ENCODE measurements at places on chromosomes 7 and 10. TPM values are rescaled to one million over a fixed set of nuclear protein-coding genes. Genes with fewer than 3 reads are reported as not detected.

The HMX3 gene
- total RNA-seq: 0.27 TPM

DNA sequence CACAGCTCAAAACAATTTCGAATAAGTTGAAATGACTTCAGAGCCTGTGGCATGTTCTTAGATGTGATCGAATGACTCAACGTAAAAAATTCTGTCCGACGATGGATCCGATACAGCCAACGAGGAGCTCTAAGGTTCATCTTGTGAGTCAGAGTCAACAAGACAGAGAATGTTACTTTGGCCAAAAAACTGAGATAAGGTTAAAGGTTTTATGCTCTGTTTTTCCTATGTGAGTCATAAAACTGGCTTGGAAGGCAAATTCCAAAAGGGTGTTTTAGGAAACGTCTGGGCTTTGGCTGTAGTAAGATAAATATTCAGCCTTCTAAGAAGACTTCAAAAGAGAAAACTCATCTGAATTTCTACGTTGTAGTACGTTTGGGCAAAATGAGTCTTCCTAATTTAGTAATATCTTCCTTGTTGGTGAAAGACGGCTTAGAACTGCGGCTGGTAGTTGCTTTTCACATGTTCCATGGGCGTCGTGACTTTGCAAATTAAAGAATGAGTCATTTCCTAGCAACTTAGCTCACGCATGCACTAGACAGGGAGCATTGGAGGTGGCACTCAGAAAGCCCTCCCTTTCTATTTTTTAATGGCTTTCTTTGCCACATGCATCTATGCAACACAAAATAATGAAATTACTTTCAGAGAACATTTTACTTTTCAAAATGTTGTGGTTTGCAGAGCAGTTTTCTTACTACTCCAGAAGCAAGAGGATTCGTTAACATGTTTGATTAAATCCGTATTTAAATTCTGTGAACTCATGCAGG, 28.2 kb downstream of the PFKP start:
- no peak for DNase-seq

The CDCA7L gene
- total RNA-seq: 166 TPM

The RADIL gene
- total RNA-seq: 5.4 TPM

DNA sequence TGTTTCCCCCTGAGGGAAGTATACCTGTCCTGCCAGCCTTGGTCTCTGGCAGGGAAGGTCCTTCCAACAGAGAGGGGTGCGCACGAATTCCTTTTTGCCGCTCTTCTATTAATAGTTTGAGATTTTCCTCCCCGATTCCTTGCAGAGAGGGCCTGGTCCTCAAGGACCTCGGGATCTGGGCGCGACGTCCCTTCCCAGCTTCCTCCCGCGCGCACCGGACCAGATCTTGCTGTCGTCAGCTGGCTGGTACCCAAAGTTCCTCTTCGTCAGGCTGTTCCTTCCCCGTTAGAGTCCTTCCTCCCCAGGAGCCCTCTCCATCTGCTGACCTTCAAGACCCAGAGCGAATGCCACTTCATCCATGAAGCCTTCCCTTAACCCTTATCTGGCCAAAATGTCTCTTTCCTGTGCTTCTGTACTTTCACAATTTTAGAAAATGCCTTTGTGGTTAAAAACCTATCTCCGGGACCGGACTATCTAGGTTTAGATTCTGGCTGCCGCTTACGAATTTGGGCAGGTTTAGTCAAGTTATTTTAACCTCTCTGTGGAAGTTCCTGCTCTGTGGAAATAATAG, 851 bp upstream of the GOT1 start:
- no peak for DNase-seq

GRCh38 chr10:46255801-46256747, 30.7 kb upstream of the ANTXRL start:
- DNase-seq: peak; percentile 62

The LRIT1 gene
- total RNA-seq: not detected

DNA sequence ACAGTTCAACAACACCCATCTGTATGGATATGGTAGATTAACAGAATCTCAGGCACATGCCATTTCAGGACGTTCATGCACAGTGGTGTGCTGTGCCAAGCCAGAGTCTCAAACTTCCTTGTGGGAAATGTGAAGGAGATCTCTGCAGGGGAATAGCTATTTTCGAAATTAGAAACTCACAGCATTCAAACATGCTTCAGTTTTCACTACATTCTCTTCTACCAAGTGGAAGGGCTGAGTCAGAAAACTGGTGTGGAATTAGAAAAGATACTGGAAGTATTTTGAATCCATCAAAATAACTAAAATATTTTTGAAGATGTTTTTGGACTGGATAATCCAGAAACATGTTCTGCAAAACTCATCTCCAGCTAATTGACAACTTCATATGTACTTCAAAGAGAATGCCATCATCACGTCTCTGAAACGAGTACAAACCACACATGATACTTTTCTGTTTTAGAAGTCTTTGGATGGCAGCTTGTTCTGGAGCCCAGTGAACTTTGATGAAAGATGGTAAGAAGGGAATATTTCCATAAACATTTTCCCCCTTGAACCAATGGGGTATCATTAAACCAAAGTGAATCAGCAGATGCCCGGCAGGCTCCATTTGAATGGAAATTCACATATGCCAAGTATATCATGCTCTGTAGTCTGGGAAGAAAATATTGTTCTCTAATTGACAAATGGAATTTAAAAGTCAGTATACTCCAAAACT, 616.3 kb upstream of the IGFBP3 start:
- no peak for DNase-seq
